ENCODE measurements at places on chromosomes 1 and 21. TPM values are rescaled to one million over a fixed set of nuclear protein-coding genes. Genes with fewer than 3 reads are reported as not detected.

The KRTAP23-1 gene
- not detected for total RNA-seq

The ZBTB18 gene
- total RNA-seq: 18.8 TPM

The PLPP3 gene
- 684 TPM for total RNA-seq

The LEFTY1 gene
- total RNA-seq: 1.0 TPM

The TRPM2 gene
- 0.98 TPM for total RNA-seq

The TNNT2 gene
- not detected for total RNA-seq

The GJC2 gene
- 2.8 TPM for total RNA-seq

The EVA1C gene
- 44.6 TPM for total RNA-seq

The WNT9A gene
- 3.2 TPM for total RNA-seq

The MFSD2A gene
- total RNA-seq: 23.9 TPM

The ELAVL4 gene
- total RNA-seq: not detected

The HSD3B2 gene
- total RNA-seq: 1.4 TPM

The GJA5 gene
- 4.6 TPM for total RNA-seq

The KCNJ10 gene
- 0.45 TPM for total RNA-seq

The LYPD8 gene
- not detected for total RNA-seq

The PTGER3 gene
- total RNA-seq: 1.9 TPM

The SEMA4A gene
- total RNA-seq: 21.5 TPM

The PGBD5 gene
- total RNA-seq: 4.2 TPM

The PAX7 gene
- not detected for total RNA-seq

The ATPAF1 gene
- 49.0 TPM for total RNA-seq

The NOS1AP gene
- total RNA-seq: 0.45 TPM

The UBXN10 gene
- total RNA-seq: 6.4 TPM

The MMP23B gene
- 0.67 TPM for total RNA-seq

The CFHR2 gene
- not detected for total RNA-seq

The TNFRSF18 gene
- total RNA-seq: 0.49 TPM

The PHACTR4 gene
- total RNA-seq: 25.9 TPM

The PPFIA4 gene
- 1.6 TPM for total RNA-seq

The MSH4 gene
- not detected for total RNA-seq

The SV2A gene
- 3.0 TPM for total RNA-seq

The GUCA2B gene
- total RNA-seq: not detected

The ATP1A4 gene
- total RNA-seq: not detected

The MAGI3 gene
- 91.0 TPM for total RNA-seq

The TAS1R1 gene
- not detected for total RNA-seq

The UBL4B gene
- total RNA-seq: not detected

The COL11A1 gene
- total RNA-seq: 0.45 TPM

The ZFP69B gene
- total RNA-seq: 0.40 TPM

The SLC25A34 gene
- total RNA-seq: 1.5 TPM

The C4BPA gene
- total RNA-seq: not detected

The ELAPOR1 gene
- 17.5 TPM for total RNA-seq

The MPL gene
- total RNA-seq: not detected

The ARHGAP29 gene
- 63.5 TPM for total RNA-seq

The ALG14 gene
- 4.6 TPM for total RNA-seq

The SFT2D2 gene
- total RNA-seq: 64.1 TPM

The GRHL3 gene
- total RNA-seq: not detected

The NLRP3 gene
- 2.3 TPM for total RNA-seq
